Dermis microvascular lymphatic vessel endothelial cell (primary cell): ENCODE measurements at places on chromosomes 13 and 19.

- DNase-seq, result no peak
These were observed 15.1 kb upstream of the TRPC4 start for GRCh38 chr13:37884674-37885073.

GRCh38 chr13:109790942-109791605 lies 4.7 kb upstream of the IRS2 start:
- DNase-seq, result peak; percentile 33

GRCh38 chr19:19546751-19547162 lies 8.7 kb downstream of the CILP2 start:
- no peak for DNase-seq

DNA sequence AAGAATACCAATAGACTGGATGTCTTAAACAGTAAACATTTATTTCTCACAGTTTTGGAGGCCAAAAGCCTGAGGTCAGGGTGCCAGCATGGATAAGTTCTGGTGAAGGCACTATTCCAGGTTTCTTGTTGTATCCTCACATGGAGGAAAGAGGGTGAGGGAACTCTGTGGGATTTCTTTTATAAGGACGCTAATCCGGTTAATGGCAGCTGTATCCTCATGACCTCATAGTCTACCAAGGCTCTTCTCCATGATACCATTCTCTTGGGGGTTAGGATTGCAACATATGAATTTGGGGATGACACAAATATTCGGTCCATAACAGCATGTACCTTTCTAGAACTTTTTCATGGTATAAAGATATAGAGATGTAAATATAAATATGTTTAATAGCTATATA lies 412.0 kb downstream of the LMO7 start:
- no peak for DNase-seq

- no peak for DNase-seq
These were observed 1.8 kb downstream of the HDGFL2 start for GRCh38 chr19:4473763-4474513.
